ENCODE measurements at places on chromosomes 16 and 17.

GRCh38 chr17:16106161-16106891, 106.7 kb downstream of the TTC19 start:
- DNase-seq: no peak

- DNase-seq: no peak
Measured at GRCh38 chr17:15883617-15884111, 61.3 kb upstream of the ADORA2B start.

DNA sequence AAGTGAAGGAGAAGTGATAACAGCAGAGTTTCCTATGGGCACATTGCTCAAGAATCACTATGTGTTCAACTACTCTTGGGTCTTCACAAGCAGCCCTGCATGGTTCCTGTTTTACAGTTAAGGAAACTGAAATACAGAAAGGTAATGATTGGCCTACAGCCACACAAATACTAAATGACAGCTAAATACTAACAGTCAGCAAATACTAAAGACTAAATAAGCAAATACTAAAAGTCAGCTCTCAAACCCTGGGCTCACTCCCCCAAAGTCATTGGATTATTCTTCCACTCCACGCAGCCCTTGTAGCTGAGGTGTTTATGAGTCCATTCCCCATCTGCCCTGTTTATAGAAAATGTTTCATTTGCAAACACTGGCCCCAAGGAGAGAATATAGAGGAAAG, 372.7 kb upstream of the CDH11 start:
- DNase-seq: no peak

GRCh38 chr16:83113811-83114210, 487.0 kb downstream of the CDH13 start:
- no peak for DNase-seq

DNA sequence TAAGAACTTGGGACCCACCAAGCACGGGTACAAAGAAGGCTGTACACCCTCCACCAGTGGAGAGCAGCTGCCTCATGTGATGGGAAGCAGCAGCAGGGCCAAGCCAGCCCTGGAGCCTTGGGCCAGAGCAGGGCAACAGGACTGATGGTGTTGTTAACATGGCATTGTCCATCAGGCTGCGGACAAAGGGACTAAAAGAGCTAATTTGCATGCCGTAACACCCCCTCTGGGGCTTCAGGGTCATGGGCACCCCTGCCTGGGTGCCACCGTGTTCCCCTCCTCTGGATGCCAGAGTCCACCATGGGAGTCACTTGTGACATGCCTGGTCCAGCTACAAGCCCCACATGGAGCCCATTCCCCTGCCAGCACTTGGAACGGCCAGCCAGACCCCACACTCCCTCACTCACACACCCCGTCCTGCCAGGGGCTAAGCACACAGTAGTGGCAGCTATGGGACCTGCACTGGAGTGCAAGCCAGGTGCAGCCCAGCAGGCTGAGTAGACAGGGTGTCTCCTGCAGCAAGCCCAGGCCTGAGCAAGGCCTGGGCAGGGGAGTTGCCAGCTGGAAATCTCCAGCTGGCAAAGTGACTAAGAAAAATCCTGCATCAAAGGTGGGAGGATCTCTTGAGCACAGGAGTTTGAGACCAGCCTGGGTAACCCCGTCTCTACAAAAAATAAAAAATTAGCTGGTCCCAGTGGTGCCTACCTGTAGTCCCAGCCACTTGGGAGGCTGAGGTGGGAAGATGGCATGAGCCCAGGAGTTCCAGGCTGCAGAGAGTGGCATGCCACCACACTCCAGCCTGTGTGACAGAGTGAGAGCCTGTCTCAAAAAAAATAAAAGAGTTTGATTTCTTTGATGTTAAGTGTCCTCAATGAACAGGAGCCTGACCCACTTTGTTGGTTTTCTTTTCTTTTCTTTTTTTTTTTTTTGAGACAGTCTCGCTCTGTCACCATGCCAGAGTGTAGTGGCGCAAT, 33.7 kb downstream of the NOL11 start:
- DNase-seq: peak; percentile 10

DNA sequence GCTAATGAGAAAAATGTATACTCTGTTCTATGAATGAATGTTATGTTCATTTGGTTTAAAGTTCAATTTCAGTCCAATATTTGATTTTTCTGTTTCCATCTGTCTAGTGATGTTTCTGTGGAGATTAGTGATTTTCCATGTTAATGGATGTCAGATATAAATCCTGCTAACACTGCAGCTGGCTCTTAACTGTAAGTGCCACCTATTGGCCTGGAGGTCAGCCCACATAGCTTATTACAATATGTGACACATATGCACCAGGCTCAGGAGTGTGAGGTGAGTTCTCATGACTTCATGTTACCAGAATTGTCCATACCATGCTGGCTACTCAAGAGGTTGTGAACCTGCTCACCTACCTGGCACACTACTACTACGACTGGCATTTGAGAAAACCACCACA, 17.1 kb downstream of the ATF7IP2 start:
- DNase-seq: no peak

GRCh38 chr16:88287219-88287618, 95.5 kb upstream of the ZNF469 start:
- DNase-seq: no peak

GRCh38 chr16:15477802-15478201, 43.4 kb downstream of the BMERB1 start:
- no peak for DNase-seq

GRCh38 chr16:79811541-79811940, 211.0 kb upstream of the MAF start:
- DNase-seq: no peak

- no peak for DNase-seq
Measured at GRCh38 chr17:58997756-58998553, 108.7 kb downstream of the TRIM37 start.

DNA sequence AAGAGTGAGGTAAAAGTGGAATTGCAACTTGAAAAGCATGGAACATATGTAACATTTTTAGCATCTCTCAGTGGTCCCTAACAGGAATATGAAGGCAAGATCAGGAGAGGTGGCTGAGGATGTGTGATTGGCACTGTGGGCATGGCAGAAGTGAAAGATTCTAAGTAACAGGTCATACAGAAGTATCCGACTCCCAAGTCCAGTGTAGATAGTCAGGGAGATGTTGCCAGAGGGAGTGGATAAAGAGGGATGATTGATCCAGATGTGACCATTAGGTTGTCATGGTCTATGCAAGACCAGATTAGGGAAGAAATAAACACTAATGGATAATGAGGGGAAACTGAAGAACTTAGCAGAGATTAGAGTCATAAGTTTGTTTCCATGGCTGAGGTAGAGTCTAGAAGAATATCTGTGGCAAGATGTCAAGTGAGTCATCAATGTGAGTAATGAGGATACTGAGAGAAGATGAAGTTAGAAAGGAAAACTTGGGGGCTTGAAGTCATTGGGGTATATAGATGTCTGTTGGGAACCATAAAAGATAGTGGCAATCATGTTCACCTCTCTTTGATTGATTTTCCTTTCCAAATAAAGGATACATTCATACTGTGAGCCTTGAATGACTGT, 23.9 kb upstream of the CAPNS2 start:
- no peak for DNase-seq

- no peak for DNase-seq
Measured at GRCh38 chr17:44981221-44981968, 13.3 kb upstream of the C1QL1 start.

GRCh38 chr17:63173903-63174302, 207.9 kb downstream of the TANC2 start:
- DNase-seq: no peak

DNA sequence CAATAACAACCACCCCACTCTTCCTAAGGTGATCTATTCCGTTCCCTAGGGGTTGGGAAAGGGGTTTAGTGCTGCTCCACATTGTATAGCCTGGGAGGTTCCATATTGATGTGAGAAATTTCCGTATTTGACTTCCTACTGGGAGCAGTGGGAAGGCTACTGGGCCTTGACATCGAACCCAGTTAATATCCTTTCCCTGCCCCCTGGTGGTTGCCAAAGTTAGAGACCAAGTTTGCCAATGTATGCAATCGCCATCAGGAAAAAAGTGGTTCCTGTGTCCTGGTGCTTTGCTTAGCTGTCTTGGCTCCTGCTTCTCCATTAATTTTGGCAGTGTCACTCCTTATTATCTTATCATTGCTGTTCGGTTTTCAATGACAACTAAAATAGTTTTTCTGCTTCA, 914.9 kb downstream of the KCNJ2 start:
- peak; percentile 8 for DNase-seq

DNA sequence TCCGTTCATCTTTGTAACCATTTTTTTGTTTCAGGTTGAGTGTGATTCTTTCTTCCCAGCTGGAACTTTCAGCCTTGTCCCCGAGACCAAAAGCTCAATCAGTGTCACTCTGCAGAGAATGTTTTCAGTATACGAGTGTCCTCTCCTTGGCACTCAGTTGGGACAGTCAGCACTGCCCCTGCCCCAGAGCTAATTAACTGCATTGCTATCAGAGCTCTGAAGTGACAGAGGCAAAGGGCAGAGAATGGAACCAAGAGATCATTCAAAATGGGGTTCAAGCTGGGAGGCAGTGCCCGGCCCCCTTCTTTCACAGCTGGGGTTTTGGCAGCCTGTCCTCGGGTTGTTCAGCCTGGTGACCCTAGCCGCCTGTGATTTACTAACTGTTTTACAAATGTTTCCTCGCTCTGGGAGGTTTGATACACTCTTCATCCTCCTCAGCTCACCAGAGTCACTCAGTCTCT, 195.9 kb upstream of the TBX2 start:
- DNase-seq: no peak

- DNase-seq: no peak
Measured at GRCh38 chr17:7846765-7847661, 7.9 kb upstream of the TMEM88 start.

DNA sequence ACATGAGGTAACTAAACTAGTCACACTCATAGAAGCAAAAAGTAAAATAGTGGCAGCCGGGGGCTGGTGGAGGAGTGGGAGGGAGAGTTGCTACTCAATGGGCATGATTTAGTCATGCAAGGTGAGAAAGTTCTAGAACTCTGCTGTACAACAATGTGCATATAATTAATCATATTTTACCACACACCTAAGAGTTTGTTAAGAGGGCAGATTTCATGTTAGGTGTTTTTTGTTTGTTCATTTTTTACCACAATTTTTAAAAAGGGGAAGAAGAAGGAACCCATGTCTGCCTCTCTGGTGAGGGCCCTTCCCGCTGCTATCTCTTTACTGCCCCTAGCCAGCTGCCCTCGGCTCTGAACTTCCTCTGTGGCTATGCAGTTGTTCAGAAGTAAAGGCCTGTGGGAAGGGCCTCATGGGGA, 11.2 kb downstream of the CD300LB start:
- no peak for DNase-seq

- DNase-seq: no peak
Measured at GRCh38 chr16:25570131-25570530, 121.6 kb upstream of the HS3ST4 start.

Measured in NCI-H1694 treated with DMSO at 0.1 percent for 48 hours (cell line).